ENCODE measurements at places on chromosomes 16 and 17. TPM values are rescaled to one million over a fixed set of nuclear protein-coding genes. Genes with fewer than 3 reads are reported as not detected.

GRCh38 chr16:79599837-79600637 lies 500 bp downstream of the MAF start:
- DNase-seq, result peak; percentile 55
- H3K4me3 ChIP-seq, result peak overlapping the region; percentile 65
- peaks cover 6% of the 10 kb centered on the region for H3K4me1 ChIP-seq
- H3K36me3 ChIP-seq, result no peaks in the 10 kb centered on the region

DNA sequence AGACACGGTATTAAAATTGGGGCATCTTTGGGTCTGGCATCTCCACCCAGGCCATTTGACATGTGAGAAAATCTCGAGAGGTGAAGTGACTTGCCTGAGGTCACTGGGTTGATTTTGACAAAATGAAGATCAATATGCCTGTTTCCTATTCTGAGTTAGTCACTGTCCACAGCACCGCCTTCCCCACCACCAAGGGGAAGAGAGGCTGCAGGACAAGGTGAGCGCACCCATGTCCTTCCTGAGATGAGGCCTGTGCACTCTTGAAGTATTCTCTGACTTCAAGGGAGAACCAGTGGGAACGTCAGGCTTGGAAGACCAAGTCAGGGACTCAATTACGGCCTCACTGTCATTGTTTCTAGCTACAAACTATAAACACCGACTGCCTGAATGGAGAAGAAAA lies 49.9 kb upstream of the WSB1 start:
- no peak overlapping the region for H3K4me3 ChIP-seq
- no peaks in the 10 kb centered on the region for H3K36me3 ChIP-seq
- peaks cover 20% of the 10 kb centered on the region for H3K4me1 ChIP-seq
- H3K27ac ChIP-seq, result no peak overlapping the region
- DNase-seq, result no peak
- no peaks in the 10 kb centered on the region for H3K27me3 ChIP-seq

TPSD1 gene
- not detected for total RNA-seq

- H3K27me3 ChIP-seq, result 0 out of 2 replicates have a peak, but pooled peaks cover 3% of the 10 kb centered on the region
- no peak overlapping the region for H3K27ac ChIP-seq
- H3K36me3 ChIP-seq, result no peaks in the 10 kb centered on the region
- H3K4me1 ChIP-seq, result peaks cover 13% of the 10 kb centered on the region
Measured at GRCh38 chr17:27459433-27459832, 3.2 kb downstream of the KSR1 start.

- no peak overlapping the region for H3K4me3 ChIP-seq
- no peak overlapping the region for H3K27ac ChIP-seq
- DNase-seq, result no peak
Measured at GRCh38 chr16:50901062-50901461, 159.2 kb downstream of the CYLD start.

DNA sequence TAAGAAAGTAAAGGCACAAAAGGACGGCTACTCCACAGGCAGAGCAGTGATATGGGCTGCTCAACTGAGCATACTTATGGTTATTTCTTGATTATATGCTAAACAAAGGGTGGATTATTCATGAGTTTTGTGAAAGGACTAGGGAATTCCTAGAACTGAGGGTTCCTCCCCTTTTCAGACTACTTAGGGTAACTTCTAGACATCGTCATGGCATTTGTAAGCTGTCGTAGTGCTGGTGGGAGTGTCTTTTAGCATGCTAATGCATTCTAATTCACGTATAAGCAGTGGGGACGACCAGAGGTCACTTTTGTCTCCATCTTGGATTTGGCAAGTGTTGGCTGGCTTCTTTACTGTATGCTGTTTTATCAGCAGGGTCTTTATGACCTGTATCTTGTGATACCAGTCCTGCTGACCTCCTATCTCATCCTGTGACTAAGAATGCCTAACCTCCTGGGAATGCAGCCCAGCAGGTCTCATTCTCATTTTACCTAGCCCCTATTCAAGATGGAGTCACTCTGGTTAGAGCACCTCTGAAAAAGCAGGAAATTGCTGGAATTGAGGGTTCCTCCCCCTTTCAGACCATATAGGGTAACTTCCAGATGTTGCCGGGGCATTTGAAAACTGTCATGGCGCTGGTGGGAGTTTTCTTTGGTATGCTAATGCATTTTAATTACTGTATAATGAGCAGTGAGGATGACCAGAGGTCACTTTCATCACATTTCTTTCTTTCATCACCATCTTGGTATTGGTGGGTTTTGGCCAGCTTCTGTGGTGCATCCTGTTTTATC lies 388.5 kb downstream of the XYLT1 start:
- H3K27ac ChIP-seq, result no peak overlapping the region
- H3K4me1 ChIP-seq, result no peaks in the 10 kb centered on the region
- no peak overlapping the region for H3K4me3 ChIP-seq

DNA sequence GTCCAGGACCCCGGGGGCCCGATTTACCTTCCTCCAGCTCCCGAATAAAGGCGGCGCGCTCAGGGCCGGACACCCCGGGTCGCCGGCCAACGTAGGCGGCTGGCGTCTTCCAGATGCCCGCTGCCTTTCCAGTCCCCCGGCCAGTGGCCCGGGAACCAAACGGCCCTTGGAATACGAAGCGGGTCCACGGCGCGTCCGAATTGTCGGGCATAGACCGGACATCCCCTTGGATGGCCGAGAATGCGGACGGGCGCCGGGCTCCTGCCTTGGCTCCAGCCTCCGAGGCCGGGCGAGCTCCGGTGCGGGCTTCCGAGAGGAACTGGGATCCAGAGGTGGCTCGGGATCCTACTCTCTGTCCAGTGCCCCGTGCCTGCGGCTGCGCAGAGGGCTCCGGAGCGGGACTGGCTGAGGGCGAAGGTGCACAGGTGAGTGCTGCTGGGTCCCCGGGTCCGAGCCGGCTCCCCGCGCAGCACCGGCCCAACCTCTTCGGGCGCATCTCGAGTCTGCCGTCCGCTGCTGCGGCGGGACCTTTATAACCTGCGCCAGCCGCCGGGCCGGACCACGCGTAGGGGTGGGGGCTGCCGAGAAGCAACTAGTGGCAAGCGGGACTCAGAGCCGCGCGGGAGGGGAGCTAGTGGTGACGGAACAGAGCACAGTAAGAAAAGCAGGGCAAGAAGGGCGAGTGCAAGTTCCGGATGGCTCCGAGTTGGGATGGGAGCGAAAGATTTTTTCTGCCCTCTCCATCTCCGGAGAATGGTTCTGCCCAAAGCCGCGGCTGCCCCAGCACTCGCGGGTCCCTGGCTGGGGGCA lies at the start of gene HAP1:
TSS of gene HAP1 (minus strand) at position 505 of the 810 bp plus-strand sequence. CDS start at position 496, 9 bp downstream.
- DNase-seq, result peak; percentile 40
- H3K27ac ChIP-seq, result no peak within 1 kb of the TSS
- peak within 1 kb of the TSS; percentile 57 for H3K4me3 ChIP-seq
- no peaks in the 10 kb centered on the region for H3K4me1 ChIP-seq

Data from GM23248 (cell line).